H7 (cell line): ENCODE measurements at places on chromosomes 7 and 10. TPM values are rescaled to one million over a fixed set of nuclear protein-coding genes. Genes with fewer than 3 reads are reported as not detected.
A peak's percentile ranks its signal among the peaks of the same experiment; 100 is the strongest.

- no peak for DNase-seq
Measured at GRCh38 chr10:110350812-110351211, 46.1 kb upstream of the SMNDC1 start.

GRCh38 chr10:102163342-102163989 is 11.3 kb downstream of the NOLC1 start:
- DNase-seq, result no peak

DNA sequence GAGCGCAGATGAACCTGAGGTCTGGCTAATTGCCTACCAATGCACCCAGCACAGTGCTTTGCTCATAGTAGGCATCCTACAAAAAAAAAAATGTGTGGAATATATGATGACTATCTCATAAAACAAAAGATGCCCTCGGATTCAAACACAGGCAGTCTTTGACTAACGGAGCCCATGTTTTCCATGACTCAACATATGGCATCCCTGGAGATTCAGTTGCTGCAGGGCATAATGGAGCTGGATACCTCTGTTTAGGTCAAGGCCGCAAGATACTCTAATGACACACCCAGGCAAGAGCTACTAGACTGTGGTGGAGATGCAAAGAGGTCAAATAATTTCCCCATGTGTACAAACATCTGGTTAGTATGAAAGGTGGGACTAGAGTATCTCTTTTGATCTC is 16.3 kb downstream of the CUBN start:
- DNase-seq, result no peak

DNA sequence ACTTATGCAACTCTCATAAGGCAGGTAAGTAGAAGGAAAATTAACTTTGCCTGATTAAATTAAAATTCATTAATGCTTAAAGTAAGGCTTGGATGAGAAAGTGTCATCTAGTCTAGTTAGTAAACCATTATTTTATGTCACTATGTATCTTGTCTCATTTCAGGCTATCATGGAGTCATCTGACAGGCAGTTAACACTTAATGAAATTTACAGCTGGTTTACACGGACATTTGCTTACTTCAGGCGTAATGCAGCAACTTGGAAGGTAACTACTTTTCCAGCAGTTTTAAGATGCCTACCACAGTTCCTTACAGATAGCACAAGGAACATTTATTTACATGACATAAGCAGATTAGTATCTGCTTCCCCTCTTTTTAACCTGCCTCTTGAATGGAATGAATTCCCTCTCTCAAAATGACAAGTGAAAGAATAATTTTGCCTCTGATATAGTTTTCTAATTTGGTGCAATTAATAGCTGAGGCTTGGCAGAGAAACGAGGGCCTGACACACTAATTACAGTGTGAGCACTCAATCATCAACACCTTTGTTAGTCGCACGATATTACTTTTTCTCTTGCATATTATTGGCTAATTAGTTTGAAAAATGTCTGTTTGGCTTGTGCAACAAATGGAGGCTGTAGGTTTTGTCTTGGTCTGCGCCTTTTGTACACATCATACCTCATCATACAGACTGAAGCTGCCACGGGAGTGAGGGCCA is 245.0 kb downstream of the FOXP2 start:
- DNase-seq, result no peak

DNA sequence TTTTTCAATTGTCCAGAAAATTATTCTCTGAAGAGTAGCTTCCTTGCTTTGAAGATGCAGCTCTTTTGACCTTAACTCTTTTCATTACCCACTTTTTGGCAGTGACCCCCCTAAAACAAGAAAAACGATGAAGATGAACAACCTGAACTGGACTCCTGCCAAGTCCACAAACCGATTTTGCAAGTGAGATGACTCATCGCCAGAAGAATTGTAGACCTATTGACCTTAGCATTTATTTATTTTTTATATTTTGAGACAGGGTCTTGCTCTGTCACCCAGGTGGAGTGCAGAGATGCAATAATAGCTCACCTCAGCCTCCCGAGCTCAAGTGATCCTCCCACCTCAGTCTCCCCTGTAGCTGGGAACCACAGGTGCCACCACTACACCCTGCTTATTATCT is 859.2 kb downstream of the GATA3 start:
- DNase-seq, result no peak

DNA sequence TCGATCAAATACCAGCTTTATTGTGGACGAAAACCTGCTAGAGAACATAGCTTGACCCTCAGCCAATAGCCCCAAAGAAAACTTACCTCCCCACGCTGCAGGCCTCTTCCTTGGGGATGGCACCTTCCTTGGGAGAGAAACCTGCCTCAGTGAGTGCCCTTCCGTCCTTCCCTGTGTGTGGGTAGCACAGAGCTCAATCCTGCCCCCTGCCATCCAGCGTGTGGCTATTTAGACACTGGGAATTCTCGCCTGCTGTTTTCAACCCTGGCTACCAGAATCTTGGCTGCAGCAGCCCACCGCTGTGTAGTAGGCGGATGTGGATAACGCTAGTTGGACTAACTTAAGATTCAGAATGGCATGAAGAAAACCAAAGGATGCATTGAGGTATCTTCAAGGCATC is 238.2 kb downstream of the TEX36 start:
- DNase-seq, result peak; percentile 47

Gene KLHDC10
- total RNA-seq, result 13.9 and 15.5 TPM in 2 replicates

Gene MYO3A
- total RNA-seq, result 4.8 and 4.9 TPM in 2 replicates

DNA sequence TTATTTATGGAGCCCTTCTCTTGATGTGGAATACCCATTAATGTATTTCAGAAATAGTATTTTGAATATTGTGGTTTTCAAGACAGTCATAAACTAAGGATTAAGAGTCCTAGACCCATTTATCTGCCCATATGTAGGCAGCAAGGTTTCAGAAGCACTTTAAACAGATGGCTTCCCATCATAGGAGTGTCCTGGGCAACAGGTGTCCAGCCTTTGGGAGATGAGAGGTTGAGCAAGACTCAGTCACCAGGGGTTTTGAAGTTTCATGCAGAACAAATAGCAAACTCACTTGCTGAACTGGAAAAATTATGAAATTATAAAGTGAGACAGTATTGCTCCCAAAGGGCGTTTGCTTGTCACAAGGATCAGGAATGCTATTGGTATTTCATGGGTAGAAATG is 192.9 kb upstream of the CSTF2T start:
- no peak for DNase-seq

Gene CCDC126
- total RNA-seq, result 3.9 and 4.3 TPM in 2 replicates

Gene PNLIPRP1
- not detected in 2 replicates for total RNA-seq

- no peak for DNase-seq
Measured at GRCh38 chr7:106177738-106178592, 65.9 kb upstream of the SYPL1 start.

GRCh38 chr7:25272265-25272664 is 44.0 kb upstream of the NPVF start:
- DNase-seq, result no peak

DNA sequence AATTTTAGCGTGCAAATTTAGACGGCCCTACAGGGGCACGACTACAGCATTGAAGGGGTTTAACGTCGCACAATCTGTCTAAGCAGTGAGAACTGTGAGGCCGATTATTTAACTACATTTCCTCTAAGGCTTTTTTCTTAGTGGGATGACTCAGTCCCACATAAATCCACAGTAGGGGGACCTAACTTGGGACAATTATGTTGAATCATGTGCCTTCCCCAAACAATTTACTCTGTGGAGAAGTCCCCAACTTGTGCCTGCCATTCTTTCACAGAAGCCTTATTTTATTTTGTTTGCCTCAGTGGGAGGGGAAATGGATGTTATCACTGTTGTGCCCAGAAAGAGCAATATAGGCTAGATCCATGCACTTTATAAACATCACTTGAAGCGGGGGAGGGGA is 80.3 kb upstream of the CDCA7L start:
- no peak for DNase-seq

- DNase-seq, result peak; percentile 41
Measured at GRCh38 chr10:97002670-97003069, 170.6 kb downstream of the LCOR start.

Gene ADAM12
- 0.11 and 0.66 TPM in 2 replicates for total RNA-seq

Gene SPDYE1
- total RNA-seq, result not detected in 2 replicates

DNA sequence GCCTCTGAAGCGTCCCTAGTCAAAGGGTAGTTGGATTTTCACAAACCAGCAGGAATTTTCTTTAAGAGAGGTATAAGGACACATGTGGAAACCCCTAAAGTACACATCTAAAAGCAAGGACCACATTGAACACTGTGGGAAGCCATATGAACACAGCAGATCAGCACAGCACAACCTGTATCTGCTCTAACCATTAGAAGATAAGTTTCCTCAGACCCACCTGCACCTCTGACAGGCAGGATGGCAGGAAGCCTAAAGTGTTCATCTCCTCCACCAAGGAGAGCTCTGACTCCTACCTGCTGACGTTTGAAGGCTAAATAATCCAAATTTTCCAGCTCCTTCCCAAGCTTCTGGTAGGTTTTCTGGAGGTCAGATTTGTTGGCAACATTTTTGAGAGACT is 174.4 kb downstream of the CTNNA3 start:
- no peak for DNase-seq

DNA sequence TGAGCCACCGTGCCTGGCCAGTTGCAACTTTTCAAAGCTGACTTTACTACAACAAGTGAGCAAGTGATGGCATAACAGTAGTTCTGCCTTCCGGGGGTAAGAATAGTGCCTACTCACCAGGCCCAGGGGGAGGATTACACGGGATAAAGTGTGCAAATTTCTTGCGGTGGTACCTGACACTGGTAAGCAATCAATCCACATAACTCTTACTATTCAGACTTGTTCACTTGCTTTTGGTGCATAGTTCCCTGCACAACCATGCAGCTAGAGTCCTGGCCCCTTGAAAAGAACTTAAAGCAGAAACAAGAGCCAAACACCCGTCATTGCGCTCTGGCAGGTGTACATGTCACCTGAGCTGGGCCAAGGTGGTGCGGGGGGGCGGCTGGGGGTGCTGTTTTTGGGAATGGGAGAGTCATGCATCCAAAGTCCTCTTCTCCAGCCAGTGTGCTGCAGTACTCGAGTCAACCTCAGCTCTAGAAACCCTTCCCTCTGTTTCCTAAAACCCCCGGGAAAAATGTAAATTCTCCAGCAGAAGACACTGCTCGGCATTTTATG is 5.4 kb upstream of the COBL start:
- no peak for DNase-seq

DNA sequence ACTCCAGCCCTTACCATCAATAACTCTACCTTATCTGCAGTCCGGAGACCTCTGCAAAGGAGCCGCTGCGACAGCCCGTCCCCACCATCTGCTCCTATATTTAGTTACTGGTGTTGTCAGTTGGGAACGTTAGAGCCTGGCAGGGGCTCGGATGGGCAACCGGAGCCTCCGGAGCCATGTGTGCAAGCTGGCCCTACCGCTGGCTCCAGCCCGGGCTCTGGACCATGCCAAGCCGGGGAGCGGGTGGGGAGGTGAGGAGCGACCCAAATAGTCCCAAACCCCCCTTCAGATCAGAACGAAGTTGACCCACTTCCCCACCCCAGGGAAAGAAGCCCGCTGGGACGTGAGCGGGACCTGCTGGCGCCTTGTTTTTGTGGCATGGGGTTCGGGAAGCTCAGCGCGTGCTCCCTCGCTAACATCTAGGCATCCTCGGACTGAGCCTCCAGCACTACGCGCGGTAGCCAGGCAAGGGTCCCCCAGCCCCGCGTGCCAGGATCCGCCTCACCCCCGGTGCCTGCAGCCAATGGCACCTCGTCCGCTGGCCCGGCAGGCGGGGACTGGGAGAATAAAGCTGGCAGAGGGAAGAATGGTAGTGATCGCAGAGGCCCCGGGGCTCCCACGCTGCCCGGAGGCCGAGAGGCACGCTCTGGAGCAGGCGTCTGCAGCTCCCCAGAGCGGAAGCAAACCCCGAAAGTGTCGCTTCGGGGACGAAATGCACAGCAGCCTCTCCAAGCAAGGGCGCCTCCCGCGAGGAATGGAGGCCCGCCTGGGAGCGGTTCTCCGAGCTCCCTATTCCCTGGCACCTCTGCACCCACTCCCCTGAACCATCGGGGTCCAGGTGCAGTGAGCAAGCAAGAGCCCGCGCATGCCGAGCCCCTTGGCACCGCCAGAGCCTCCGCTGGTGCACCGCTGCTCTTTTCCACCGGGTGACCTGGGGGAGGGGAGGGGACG is 679 bp downstream of the LRRC20 start:
- peak; percentile 89 for DNase-seq

DNA sequence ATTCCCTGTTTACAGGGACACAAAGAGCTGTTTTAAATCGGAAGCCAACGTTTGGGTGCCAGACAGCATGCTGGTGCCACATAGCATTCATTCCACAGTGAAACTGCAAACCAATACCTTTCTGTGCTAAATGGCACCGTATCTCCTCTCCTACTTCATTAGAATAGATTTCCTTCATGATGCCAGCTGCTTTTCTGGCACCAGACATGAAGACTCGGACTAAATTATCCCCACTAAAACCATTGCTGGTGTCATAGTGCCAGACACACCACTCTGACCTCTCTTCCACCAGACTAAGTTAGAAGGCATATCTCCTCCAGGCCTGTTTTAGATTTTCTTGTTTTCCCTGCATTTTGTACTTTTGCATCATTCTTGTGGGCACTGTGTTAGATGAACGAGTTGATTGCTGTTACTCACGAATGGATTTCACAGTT is 155.1 kb downstream of the ETV1 start:
- peak; percentile 20 for DNase-seq

DNA sequence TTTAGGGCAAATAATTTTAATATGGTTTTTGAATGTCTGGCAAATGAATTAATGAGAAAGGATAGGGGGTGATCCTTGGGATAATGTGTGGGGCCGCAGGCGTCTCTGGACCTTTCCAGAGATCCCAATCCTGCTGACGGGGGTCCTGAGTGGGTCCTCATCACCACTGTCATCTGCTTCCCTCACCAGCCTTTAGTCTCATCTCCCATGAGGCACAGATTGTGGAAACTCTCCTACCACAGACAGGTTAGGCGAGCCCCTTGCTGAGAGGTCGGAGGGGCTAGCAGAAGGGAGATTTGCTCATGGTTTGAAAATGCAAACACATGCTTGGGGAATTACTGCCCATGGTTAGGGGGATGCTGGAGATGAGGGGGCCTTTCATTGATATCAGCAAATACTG is 484.6 kb downstream of the RPS24 start:
- no peak for DNase-seq

Gene CCDC7
- total RNA-seq, result 0.24 and 2.7 TPM in 2 replicates

- DNase-seq, result no peak
Measured at GRCh38 chr7:119090851-119091250, 866.3 kb downstream of the ANKRD7 start.

GRCh38 chr10:110423650-110424049 is 74.1 kb upstream of the DUSP5 start:
- no peak for DNase-seq

Gene SPDYE11
- not detected in 2 replicates for total RNA-seq
